ENCODE measurements at places on chromosomes 16 and 17.

GRCh38 chr17:9256751-9257629 is 235.7 kb downstream of the NTN1 start:
- no peak for ATAC-seq

DNA sequence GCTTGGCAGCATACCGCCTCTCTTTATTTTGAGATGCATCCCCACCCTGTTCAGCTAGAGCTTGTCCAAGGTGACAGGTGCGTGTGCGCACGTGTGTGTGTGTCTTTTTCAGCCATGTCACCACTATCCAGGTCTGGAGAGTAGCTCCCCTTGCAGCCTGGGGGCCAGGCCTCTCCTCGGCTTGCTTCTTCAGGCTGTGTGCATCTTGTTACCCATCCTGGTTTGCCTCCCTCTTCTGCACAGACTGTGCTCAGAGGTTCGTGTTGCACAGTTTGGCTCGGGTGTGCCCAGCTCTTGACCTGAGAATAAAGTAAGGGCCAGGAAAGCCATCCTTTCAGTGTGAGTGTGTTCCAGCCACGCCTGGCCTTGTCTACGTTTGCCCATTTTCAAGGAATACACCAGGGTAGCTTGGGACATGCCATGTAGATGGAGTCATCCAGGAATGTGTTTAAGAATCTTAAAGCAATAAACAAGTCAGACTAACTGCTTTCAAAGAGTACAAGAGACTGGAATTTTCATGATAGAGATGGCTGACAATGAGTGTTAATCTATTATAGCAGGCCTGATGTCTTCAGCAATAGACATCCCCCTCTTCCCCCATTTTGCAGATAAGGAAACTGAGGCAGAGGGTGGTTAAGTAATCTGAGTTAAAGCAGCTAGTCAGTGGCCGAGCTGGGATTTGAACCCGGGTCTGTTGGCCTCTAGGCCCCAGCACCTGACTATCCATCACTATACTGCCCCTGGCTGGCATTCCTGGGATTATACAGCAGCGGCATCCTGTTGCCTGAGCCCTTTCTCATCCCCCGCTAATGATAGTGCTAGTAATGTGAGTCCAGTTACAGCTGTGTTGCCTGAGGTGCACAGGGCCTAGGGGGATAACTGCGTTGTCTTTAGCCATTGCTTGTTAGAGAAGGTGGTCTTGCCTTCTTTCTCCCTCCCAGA is 77.9 kb downstream of the KSR1 start:
- ATAC-seq: peak; percentile 88

- ATAC-seq: no peak
Measured at GRCh38 chr16:53946746-53947386, 242.9 kb downstream of the FTO start.

- no peak for ATAC-seq
Measured at GRCh38 chr17:77375108-77375916, 234.5 kb downstream of the SEC14L1 start.

DNA sequence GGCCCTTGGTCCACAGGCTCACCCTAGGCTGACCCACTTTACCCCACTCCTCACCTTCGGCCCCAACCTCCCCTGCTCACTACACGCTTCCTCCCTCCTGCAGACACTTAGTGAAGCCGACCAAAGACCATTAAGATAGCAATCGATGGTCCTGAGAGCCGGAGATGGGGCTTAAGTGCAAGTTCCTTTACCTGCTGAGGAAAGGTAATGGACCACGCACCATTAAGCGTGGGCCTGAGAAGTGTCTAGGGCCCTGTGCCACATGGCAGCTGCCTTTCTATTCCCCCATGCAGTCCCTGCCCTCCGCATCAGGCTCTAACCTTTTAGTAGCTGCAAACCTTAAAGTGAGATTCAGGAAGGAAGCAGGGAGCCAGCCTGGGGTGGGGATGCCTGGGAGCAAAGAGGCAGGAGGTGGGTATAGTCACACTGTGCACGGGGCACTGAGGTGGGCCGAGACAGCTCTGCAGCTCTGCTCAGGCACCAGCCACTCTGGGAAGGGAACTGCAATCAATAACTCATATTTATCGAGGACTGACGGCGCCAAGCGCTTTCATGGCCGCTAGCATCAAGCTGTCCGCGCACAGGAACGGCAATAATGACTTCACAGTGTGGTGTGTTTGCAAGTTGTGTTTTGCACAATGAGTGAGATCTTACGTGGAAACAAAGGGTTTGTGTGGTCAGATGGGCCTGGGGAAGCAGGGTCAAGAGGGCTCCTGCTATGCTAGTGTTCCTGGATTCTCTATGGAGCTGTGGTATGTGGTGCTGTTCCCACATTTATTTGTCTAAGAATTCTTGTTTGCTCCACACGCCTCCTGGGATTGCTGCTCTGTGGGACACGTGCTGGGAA is 84.9 kb upstream of the CDC42EP4 start:
- no peak for ATAC-seq

DNA sequence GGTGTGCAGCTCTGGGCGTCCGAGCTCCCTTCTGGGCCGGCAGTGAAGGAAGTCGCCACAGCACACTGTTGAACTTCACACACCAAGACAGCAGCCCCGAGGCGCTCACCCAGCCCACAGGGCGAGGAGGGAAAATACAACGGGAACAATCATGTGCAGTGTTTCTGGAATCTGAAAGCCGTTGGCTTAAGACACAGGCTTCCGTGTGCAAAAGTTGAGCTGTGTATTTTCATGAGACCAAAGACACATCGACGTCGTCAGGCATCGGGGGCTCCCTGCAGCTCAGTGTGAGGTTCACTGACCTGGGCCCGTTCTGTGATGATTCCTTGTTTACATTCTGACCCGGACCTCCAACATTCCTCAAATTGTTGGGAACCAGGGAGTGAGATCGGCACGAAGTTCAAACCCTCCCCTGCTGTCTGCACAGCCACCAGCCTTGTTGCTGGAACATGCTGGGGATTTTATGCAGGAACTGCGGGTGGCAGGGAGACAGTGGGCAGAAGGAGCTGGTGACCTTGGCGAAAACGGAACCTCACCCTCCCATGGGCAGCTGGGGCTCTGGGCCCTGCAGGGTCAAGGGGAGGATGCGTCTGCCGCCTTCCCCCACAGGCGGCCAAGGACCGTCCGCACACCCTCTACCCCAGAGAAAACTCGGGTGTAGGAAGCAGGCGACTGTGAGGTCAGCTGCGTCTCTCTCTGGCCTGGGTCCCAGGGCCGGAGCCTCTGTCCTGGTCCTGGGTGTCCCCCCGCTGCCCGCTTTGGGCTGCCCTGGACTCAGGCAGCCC is 72.2 kb downstream of the METRNL start:
- ATAC-seq: no peak

- ATAC-seq: no peak
Measured at GRCh38 chr17:40501499-40501911, at the start of gene TNS4. Gene TNS4 (minus strand): TSS chr17:40501623. CDS start chr17:40496425, 5,198 bp downstream.

DNA sequence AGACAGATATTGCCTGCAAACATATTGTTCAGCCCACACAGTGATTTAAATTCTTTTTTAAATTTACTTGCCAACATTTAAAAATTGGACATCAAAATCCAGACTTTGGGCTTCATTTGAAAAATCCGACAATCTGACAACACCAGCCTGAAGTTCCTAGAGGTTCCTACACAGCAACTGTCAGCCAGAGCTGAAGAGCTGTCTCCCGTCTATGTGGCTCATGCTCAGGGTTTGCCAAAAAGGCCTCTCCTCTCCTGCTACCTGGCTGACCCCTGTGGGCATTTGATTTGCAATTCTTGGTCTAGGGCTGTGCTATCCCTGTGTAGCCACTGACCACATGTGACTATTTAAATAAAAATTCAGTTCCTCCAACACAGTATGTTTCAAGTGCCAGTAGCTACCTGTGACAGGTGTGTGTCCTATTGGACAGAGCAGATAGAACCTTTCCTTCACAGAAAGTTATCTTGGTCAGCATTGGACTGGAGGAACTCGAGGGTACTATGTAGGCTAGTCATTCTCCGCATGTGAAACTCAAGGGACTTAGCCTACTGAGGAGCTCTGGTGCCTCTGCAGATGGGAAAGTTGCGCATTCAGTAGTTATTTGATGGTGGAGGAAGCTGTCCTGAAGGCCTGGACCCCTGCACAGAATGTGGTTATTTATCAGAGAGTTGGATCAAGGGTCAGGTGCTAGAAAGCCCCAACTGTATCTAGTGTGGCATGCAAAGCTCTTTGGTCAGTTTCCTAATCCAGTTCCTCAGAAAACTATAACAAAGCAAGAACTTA is 2.7 kb downstream of the LYRM1 start:
- ATAC-seq: no peak

DNA sequence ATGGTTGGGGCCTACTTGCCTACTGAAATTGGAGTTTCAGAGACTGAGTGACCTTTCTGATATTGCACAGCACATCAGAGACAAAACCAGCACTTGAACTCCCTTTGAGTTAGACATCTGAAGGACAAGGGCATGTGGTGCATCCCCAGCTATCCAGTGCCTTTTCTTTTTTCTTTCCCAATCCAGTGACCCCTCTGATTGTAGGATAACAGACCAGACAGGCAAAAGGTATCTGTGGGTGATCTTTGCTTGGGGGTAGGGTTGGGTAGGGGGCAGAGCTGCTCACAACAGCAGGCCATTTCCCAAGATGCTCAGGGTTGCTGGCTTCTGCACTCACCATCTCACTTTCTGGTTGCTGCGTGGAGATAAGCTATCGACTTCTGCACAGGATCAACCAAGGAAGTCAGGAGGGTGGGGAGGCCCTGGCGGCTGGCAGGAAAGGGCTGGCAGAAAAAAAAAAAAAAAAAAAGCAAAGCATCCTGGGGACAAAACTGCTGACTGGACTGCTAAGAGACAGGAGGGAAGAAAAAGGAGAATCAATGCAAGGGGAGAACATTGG is 42.2 kb downstream of the HOXB1 start:
- ATAC-seq: no peak

DNA sequence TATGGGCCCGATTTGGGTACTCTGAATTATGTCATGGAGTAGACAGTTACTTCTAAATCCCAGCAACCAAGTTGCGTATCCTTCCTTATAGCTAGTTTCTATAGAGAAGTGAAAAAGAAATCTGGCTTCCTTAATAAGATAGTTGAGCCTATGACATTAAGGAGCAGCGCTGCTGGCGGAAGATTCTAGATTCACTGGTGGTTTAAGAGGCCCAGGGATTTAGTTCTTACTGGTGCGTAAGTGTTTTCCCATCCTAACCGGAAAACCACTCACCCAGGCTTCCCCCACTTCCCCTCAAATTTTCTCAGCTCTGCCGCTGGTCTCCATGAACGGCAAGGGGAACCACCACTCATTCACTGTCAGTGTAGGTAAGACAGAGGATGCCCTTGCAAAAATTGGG is 230.4 kb downstream of the CPPED1 start:
- ATAC-seq: no peak

GRCh38 chr17:16190703-16191360 is 24.5 kb downstream of the NCOR1 start:
- no peak for ATAC-seq

GRCh38 chr17:79520167-79521165 is 90.4 kb downstream of the RBFOX3 start:
- no peak for ATAC-seq

GRCh38 chr16:70734522-70735095 is 48.8 kb upstream of the MTSS2 start:
- ATAC-seq: no peak

GRCh38 chr17:80523956-80524712 is 20.5 kb upstream of the RPTOR start:
- ATAC-seq: no peak

DNA sequence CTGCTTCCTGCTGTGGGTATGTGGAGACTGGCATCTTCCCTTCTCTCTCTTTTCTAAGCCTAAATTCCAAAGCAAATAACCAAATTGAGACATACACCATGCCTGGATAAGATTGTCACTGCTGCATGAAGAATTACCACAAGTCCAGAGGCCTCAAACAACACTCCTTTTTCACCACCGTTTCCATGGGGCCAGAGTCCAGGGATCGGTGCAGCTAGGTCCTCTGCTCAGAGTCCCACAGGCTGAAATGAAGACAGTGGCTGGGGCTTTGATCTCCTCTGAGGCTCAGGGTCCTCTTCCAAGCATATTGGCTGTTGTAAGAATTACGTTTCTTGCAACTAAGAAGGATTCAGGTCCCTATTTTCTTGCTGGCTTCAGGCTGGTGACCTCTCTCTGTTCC is 130.4 kb downstream of the SLC39A11 start:
- no peak for ATAC-seq

DNA sequence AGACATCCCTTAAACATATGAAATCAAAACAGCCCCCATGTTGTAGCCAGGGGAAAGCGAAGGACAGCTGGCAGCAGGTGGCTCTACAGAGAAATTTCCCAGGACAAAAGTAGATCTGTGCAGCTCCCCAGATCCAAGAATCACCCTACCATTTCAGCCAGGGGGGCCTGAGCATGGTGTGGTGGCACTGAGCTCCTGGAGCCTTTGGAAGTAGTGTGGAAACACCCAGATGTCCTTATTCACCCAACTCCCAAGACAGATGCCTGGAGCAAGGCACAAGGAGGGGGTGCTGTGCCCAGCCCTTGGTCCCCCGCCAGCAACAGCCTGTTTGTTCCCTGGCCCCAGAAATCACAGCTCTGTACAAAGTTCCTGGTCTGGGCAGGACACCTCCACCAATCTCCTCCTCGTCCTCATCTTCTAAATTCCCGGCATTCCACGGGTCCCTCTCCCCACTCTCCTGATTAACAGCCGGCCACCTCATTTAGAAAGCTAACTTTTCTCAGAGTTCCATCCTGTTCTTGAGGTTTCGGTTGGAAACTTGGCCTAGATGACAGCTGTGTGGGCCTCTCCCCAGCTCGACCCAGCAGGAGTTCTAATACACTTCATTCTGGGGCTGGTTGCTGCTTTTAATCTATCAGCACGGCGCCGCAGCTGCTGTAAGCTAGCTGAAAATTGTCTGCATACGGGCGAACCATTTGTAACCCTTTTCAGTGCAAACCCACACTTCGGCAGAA is 191.1 kb downstream of the C16orf78 start:
- no peak for ATAC-seq

DNA sequence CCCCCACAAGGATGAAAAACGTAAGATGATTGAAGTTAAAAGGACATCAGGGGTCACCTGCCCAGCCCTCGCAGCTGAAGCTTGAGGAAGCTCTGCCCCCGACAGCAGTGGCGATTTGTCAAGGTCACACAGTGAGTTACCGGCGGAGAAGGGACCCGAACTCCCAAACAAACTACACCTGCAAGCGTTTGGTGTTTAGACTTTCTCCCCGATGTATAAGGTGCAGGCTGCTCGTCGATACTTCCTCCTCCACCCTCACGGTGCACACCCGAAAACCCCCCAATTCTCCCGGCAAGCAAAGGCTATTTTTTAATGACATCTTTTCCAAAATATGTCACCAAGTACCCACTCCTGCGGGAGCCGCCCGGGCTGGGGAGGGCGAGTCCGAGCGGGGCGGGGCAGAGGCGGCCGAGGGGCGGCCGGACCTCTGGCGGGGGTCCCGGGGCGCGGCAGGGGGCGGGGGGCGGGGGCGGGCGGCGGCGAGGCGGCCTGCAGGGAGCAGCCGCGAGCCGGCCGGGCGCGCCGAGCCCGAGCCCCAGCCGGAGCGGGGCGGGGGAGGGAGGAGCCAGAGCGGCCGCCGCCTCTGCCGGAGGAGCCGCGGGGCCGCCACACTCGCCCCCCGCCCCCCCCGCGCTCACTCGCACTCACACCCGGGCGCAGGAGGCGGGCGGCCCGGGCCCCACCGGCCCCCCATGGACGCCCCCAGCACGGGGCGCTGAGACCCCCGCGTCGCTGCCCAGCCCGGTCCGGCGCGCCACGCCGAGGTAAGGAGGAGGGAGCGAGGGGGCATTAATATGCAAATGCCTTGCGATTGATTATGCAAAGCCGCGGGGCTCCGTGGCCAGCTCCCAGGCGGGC is at the start of gene THRA:
TSS of gene THRA (plus strand) at position 637 of the 858 bp plus-strand sequence. CDS start 11,524 bp downstream, outside the sequence.
- ATAC-seq: peak; percentile 55
